ENCODE measurements at places on chromosomes 7 and 10.

- H3K4me1 ChIP-seq, result peaks cover 2% of the 10 kb centered on the region
- peaks cover 3% of the 10 kb centered on the region for H3K27me3 ChIP-seq
- no peak overlapping the region for H3K4me3 ChIP-seq
- no peak overlapping the region for H3K27ac ChIP-seq
These were observed 73.9 kb downstream of the SH3PXD2A start for GRCh38 chr10:103781329-103782061.

GRCh38 chr7:2864999-2865670 is 21.0 kb upstream of the GNA12 start:
- peaks cover 33% of the 10 kb centered on the region for H3K4me1 ChIP-seq
- H3K27me3 ChIP-seq, result no peaks in the 10 kb centered on the region
- peak; percentile 87 for DNase-seq
- H3K4me3 ChIP-seq, result no peak overlapping the region
- peak overlapping the region; percentile 67 for H3K27ac ChIP-seq

GRCh38 chr10:53091574-53091973 is 319.0 kb upstream of the MBL2 start:
- no peak for DNase-seq
- H3K27ac ChIP-seq, result no peak overlapping the region
- no peaks in the 10 kb centered on the region for H3K36me3 ChIP-seq

GRCh38 chr7:91288208-91288824 is 24.1 kb downstream of the FZD1 start:
- H3K36me3 ChIP-seq, result no peaks in the 10 kb centered on the region
- DNase-seq, result peak; percentile 34
- H3K4me1 ChIP-seq, result no peaks in the 10 kb centered on the region
- no peaks in the 10 kb centered on the region for H3K27me3 ChIP-seq
- no peak overlapping the region for H3K4me3 ChIP-seq
